Muscle of leg (tissue), 16 donors: ENCODE measurements at places on chromosomes 11 and 22.

DNA sequence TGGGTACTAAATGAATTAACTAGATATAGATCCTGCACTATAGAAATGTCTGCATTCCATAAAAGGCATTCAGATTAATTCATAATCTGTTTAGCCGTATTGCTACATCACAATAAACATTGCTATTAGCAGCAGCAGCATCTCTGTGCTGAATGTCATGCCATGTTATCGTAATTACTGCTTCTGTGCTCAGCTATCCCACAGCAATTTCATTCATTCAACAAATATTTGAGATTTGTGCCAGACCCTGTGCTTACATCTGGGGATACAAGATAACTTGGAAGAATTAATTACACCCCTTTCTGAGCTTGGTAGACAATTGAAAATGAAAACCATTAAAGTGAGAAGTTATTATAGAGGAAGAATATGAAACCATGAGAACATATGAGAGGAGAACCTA, 185.8 kb upstream of the C11orf87 start:
- no peak for DNase-seq

GRCh38 chr11:66950112-66950535, 8.1 kb downstream of the PC start:
- DNase-seq, result no peak

DNA sequence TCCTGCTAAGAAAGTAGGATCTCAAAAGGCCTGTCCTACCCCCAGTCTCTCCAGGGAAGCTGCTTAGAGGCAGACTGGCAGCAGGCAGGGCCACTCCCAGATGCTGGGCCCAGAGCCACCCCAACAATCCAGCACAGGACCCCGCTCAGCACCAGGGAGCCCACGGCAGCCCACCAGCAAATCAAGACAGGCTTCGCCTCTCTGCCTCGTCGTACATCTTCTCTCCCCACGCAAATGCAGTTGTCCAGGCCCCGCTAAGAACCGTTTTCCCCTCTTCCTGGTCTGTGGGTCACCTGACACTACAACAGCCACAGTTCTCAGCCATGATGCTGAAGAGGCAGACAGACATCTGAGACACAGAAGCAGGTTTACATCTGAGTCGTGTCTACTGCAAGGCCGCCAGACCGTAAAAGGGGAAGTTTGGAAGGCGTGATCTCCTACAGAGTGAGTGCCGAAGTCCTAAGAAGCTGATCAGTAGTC, 51.1 kb downstream of the IGSF9B start:
- DNase-seq, result no peak

DNA sequence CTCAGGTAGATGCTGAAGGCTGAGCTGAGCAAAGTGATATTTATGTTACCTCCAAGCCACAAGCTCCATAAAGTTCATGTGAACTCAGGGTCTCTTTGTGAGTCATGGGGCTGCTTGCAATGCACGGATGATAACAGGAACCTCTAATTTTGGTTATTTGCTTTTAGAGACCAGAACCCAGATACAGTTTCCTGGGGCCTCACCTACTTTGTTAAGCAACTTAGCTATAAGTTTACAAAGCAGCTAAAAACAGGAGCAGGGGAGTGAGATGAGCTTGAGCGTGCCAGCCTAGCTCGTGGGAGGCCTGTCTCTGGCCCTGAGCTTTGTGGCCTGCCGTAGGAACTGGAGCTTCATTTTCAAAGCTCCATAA, 29.2 kb downstream of the SREBF2 start:
- no peak for DNase-seq
